ENCODE measurements at places on chromosomes 4 and X. TPM values are rescaled to one million over a fixed set of nuclear protein-coding genes. Genes with fewer than 3 reads are reported as not detected.

The RAB9B gene
- polyA plus RNA-seq = 3.2 TPM

GRCh38 chr4:165723051-165723795, 149.8 kb upstream of the TLL1 start:
- no peak for DNase-seq

DNA sequence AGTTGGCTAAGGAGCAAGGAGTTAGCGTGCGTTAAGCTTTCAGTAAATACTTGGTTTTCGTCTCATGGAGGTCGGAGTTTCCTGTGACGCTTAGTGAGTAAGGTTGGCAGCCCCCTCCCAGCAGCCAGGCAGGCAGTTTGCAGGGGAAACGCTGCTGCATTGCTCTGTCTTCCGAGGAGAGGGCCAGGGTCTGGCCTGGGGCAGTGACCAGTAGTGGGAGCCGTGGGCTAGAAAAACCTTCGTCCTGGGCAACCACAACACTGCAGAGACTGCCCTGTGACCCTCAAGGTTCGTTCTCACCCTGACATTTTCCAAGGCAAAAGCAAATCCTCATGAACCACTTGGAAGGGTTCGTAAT, 432 bp downstream of the TMEM175 start:
- no peak for DNase-seq

DNA sequence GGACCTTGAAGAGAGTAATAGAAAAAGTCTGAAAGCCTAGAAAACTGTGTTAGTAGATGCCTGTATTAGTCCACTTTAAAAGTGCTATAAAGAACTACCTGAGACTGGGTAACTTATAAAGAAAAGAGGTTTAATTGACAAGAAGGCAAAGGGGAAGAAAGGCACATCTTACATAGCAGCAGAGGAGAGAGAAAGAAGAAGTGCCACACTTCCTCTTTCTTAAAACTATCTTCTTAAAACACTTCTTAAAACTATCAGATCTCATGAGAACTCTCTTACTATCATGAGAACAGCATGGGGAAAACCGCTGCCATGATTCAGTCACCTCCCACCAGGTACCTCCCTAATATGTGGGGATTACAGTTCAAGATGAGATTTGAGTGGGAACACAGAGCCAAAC, 18.8 kb upstream of the COL25A1 start:
- no peak for DNase-seq
